ENCODE measurements at places on chromosomes 11 and 22.
A peak's percentile ranks its signal among the peaks of the same experiment; 100 is the strongest.

GRCh38 chr11:12494699-12495098 is 117.3 kb downstream of the PARVA start:
- no peak for DNase-seq

DNA sequence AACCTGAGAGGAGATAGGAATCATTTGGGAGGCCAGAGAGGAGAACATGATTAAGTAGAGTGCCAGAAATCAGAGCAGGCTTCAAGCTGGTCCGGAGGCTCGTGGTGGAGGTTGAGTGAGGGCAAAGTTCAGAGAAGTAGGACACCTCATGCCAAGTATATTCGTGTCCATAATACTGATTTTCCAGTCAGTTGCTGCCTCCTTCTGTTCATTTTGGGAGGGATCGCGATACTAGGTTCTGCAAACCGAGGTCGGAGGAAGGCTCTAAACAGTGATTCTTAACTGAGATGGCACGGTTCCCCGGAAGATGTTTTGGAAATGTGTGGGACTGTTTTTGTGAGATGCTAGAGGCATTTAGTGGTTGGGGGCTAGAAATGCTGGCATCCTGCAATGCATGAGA is 13.6 kb upstream of the CD3E start:
- peak; percentile 7 for DNase-seq

DNA sequence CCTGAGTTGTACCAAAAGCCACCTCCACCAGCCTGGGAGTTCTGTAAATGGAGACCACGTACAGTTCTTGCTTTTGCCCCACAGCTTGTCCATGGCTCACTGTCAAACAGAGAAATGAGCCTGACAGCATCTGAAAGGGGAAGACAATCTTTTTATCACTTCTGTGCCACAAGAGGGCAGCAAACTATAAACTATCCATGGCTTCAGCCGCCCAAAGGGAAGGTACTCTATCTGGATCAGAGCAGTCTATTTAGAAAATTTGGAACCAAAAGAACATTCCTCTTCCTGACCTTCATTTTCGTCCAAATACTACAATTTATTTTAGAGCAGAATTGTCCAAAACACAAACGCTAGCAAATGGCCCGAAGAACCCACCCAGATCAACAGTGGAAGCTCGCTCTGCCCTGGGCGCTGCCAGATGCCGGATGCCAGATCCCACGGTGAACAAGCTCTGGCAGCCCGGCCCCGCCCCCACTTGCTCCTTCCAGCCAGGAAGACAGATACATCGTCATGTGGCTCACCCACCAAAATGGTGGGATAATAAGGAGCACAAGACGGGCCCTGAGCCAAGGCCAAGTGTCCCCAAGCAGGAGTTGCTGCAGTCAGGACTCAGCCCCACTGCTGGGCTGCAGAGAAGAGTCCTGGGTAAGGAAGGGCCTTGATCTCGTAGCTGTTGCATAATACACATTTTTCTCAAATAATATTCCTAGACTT is 23.9 kb upstream of the SCGB1A1 start:
- DNase-seq: peak; percentile 70

DNA sequence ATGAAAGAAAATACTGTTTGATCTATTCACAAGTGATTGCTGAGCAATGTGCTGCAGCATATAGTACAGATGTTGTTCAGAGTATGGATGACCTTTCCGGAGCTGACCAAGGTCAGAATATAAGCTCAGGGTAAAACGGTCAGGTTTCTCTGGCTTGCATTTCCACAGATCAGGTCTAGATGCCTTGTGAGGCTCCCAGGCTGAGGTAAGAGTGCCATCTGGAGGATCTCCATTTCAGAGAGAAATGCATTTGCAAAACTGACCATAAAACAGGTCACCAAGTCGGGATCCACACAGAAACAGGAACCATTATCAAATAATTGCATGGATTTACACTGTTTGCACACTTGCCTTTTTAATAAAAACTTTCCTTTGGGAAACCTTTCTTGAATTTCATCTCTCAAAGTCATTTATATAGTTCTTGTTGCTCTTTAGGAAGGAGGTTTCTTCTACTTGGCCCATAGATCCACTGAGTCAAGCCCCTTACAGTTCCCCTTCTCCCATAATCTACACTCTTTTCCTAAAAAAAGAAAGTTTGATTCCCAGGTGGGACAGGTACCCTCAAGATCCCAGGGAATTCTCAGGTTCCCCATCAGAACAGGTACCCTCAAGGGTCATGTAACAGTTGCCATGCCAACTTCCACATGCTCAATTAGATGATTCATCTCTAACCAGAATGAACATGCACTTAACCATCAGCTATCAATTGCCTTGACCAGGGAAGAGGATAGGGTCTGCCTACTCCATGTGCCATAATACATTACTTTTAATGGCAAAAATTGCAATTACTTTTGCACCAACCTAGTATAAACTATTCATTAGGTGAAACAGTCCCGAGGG is 25.0 kb upstream of the TMPRSS5 start:
- peak; percentile 4 for DNase-seq

DNA sequence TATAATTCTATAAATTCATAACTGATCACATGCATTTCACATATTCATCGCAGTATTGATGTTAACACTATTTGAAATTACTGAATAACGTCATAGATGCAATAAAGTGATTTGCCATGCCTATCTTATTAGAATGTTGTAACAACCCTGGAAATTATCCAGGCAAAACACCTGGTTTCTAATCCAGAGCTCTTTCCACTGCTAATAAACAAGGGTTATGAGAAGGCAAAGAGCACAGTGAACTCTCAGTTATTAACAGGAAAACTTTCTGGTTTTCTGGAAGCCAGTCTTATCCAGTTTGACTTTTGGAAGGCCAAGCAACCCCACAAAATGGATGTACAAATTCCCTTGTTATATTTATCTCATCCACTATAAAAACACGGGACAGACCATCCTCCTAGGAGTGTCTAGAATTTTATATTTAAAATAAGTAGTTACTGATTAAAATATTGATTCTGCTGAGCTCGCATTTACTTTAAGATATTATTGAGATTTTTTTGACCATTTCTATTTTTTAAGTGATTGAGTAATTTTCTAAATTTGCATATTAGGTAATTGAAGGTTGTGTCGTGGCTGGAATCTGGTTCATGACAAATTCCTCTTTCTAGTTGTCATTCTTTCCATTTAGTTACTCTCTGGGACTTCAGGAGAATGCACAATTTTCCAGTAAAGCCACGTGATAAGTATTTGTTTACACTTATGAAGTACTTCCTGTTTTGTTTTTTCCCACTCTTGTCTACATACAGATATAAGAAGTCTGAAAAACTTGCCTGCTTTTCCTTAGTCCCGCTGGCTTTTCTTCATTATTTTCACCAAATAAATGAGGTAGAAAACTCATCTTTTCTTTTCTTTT is 47.9 kb downstream of the DCUN1D5 start:
- DNase-seq: no peak

GRCh38 chr11:61846362-61847020 is 18.4 kb downstream of the FADS2 start:
- DNase-seq: no peak

DNA sequence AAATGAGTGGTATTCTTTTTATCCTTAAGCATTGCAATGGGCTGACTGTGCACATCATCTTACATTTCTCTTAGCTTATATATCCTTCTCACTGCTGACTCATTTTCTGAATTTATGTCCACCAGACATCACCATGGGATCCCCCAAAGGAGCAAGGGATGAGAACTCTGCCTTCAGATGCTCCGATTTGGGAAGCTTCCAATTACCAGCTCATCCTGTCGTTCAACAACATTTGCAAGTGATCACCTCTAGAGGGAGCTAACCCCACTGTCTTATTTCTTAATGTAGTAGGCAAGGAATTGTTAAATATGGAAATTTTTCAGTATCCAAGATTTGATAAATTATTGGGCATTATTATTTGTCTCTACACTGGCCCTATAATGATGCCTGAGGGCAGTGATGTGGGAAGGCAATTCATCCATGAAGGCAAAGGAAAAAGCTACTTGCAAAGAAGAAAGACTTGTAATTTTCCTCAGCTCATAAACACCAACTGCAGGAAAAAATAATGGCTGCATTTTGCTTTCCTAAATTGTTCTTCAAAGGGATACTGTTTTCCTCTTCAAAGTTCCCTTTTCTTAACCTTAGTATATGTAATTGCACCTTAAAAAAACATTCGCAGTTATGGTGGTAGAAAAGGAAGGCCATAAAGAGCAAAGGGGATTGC is 102.4 kb upstream of the FSHB start:
- DNase-seq: no peak
